Right ventricle myocardium inferior (tissue), 1 donor: ENCODE measurements at places on chromosomes 4 and X.

- DNase-seq = no peak
Measured at GRCh38 chr4:152063621-152064240, 302.9 kb upstream of the GATB start.

DNA sequence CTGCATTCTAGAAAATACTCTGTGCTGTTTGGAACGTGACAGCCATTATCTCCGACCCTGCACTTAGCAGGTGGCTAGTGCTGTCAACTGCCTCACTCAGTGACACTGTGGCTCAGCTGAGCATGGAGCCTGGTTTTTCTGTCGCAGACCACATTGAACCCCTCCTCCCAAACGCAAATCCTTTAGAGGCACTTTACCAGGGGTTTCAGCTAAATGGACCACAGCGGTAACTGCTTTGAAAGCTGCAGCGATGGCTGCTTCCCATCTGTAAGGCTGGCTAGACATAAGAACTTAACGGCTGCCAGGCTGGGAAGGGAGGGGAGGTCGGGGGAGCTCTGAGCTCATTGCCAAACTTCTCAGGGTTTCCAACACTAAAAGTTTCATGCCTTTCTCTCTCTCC lies 8.1 kb downstream of the SLC34A2 start:
- DNase-seq = no peak

DNA sequence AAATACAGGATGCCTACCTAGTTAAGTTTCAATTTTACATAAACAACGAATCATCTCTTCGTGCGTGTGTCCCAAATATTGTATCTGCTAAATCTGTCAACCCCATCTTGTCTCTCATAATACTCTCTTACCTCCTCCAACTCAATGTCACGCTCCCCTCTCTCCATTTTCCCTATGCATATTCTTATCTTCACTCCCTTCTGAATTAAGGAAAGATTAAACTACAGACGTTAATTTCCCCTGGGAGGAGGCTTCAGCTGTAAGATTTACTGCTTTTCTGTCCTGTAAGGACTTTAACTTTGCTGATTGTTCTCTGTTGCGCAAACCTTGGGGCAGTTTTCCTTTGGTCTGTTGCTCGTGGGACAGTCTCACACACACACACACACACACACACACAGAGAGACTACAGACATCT lies 455 bp upstream of the ABCB7 start:
- no peak for DNase-seq

DNA sequence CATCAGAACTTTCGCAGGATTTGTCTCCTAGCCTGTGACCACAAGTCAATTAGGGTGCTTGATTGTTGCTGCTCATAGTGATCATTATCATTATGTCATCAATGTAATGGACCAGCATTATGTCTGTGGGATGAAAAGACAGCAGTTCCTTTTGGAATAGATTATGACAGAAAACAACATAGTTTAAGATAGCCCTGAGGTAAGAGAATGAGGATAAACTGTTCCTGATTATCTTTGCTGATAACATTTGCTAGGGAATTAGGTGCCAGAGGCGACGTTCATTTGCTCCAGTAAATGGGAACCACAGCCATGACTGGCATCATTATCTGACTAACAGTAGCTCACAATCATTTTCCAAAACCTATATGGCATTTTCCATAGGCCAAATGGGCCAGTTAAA lies 12.7 kb upstream of the THOC2 start:
- no peak for DNase-seq

DNA sequence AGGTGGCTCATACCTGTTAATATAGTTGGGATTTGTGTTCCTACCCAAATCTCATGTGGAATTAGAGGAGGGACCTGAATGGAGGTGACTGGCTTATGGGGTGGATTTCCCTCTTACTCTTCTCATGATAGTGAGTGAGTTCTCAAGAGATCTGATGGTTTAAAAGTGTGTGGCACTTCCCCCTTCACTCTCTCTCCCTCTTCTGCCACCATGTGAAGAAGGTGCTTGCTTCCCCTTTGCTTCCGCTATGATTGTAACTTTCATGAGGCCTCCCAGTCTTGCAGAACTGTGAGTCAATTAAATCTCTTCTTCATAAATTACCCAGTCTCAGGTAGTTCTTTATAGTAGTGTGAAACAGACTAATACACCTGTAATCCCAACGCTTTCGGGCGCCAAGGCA lies 28.3 kb upstream of the WDR19 start:
- no peak for DNase-seq

DNA sequence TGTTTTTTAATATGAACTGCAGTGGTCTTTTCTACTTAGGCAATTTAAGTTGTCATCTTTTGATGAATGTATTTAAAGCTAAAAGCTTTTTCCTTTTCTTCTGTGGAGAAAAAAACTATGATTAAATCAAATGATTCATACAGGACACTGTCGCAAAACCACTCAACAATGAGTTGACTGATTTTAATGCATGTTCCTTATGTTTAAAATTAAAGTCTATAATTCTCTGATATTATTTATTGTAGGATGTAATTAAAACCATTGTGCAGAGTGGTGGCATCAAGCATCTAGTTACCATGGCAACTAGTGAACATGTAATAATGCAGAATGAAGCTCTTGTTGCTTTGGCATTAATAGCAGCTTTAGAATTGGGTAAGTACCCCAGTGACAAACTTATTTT lies 172.5 kb downstream of the RAP1GDS1 start:
- no peak for DNase-seq

DNA sequence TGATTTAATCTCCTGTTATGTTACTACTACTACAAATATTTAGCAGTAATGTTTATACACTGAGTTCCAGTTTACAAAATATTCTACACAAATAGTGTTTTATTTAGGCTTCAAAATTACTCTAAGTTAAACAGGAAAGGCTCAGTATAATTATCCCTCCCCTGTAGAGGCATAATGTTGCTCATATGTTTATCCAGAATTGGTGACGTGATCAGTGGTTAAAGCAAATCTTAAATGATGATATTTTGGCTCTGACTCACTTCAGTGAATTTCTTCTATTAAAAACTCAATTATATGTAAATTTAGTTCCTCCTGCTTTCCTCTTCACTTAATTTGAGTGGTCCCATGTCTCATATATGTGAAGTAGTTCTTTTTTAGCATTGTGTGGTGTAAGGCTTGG lies 438.5 kb downstream of the ADGRL3 start:
- no peak for DNase-seq

- DNase-seq = no peak
Measured at GRCh38 chr4:40865696-40866095, 115.9 kb downstream of the NSUN7 start.

DNA sequence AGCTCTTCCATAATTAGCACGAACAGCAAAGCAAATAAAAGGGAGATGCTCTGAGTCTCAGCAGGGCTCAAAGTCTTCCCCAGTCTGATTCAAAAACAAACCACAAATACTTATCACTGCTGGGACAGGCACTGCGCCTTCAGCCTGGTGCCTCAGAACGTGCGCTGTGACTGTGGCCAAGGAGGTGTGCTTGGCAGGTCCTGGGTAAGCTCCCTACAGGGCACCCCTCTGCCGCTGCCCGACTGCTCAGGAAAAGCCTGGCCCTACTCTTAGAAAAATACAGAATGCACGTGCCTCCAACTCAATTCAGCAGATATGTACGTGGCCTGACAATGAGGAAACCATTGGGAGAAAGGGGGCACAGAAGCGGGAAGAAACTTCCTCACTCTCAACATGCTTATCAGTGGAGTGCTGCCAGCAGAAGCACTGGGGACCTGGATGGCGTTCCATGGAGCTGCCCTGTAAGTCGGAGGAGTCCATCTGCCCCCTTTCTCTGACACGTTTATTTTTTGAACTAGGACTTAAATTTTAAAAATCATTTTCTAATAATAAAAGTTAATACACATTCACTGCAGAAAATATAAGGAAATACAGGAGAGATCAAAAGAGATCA lies 86.8 kb downstream of the GATB start:
- DNase-seq = no peak

DNA sequence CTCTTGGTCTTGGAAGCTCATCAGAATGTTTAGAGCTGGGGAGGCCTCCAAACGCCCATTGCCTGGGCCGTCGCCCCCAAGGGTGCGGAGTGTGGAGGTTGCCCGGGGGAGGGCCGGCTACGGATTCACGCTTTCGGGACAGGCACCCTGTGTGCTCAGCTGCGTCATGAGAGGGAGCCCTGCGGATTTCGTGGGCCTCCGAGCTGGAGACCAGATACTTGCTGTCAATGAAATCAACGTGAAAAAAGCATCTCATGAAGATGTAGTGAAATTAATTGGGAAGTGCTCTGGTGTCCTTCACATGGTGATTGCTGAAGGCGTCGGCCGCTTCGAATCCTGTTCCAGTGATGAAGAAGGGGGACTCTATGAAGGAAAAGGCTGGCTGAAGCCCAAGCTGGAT lies 23.3 kb downstream of the RGS12 start:
- no peak for DNase-seq

GRCh38 chr4:186919340-186919739 lies 195.7 kb upstream of the FAT1 start:
- DNase-seq = no peak

DNA sequence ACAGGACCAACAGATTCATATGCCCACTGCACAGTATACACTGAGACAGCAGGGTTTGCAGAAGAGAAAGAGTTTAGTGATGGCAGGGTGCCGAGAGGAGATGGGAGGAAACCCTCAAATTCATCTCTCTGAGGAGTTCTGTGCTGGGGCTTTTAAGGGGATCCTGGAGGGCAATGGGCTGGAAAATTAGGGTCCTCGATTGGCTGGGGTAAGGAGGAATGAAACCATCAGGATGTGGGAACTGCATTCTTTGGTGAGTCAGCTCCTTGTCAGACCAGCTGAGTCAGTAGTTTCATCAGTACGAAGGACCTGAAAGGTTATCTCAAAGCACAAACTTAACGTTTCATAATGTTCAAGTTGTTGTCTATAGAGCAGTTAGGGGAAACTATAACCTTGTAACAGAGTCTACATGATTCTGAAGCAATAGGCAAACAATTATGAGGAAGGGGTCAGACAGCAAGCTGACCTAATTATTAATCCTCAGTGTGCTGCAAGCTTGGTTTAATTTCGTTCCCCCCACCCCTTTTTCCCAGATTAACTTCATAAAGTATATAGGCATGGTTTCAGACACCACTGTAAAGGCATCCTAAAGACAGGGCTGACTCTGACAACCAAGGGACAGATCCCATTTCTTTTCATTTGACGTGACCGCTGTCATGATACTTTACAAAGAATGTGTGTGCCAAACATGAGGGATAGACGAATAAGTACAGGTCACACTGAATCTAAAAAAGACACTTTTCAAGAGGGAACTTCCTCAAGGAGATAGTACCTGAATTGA lies 1.5 kb upstream of the MSMO1 start:
- no peak for DNase-seq

DNA sequence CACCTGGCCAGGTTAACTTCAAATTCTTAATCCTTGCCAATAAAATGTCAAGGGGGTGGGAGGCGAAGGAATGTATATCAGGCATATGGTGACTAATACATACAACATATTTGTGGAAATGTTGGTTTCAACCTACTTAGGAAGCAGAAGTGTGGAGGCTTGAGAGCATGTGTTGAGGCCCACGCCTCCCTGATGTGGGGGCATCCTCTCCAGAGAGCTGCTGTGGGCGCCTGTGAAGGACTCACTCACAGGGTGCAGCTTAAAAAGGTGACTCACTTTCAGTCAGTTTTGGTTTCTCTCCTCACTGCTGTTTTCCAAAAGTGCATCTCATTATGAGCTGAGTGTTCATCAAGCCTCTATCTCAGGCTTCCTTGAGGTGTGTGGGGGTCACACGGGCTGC lies 27.5 kb downstream of the LNX1 start:
- no peak for DNase-seq

DNA sequence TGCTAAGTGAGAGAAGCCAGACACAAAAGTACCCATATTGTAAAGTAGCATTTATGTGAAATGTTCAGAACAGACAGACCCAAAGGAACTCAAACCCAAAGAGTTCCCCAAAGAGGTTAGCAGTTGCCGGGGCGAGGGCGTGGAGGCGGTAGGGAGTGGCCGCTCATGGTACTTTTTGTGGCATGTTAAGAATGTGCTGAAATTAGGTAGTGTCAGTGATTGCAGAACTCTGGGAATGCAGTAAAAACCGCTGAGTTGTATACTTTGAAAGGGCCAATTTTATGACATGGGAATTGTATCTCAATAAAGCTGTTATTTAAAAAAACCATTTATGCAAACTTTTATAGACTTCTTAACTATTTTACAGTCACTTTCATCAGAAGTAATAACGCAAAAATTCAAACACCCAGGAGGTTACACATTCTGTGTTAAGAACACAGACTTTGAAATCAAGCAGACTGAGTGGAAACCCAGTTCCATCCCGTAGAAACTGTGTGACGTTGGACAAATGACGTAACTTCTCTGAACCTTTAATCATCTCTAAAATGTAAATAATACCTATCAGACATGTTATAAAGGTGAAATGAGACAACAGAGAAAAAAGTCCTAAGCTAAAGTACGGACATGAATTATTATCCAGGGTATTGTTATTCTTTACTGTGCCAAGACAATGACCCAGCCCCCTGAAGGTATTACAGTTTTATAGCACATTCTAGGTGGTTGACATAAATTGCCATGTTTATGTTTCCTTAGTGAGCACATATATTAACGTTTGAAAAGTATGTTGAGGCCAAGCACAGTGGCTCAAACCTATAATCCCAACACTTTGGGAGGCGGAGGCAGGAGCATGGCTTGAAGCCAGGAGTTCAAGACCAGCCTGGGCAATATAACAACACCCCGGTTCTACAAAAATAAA lies 19.7 kb downstream of the ZFP42 start:
- DNase-seq = no peak

- no peak for DNase-seq
Measured at GRCh38 chr4:111718763-111719559, 426.3 kb upstream of the FAM241A start.

DNA sequence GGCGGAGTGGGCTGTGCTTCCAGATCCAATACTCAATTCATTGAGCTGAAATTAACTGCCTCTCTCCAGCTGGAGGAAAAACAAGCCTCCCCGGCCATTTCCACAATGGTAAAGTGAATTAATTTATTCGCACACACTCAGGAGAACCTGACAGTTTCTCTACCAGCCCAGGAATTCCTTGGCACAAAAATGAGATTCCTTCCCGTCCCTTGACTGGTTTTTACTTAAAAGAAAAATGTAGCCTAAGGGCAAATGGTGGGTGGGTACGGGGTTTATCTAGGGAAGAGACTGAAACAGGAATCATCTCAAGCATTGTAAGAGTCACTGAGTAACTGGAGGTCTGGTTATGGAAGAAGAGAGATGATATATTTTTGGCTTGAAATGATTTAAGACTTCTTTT lies 102.7 kb downstream of the VCX3A start:
- no peak for DNase-seq

DNA sequence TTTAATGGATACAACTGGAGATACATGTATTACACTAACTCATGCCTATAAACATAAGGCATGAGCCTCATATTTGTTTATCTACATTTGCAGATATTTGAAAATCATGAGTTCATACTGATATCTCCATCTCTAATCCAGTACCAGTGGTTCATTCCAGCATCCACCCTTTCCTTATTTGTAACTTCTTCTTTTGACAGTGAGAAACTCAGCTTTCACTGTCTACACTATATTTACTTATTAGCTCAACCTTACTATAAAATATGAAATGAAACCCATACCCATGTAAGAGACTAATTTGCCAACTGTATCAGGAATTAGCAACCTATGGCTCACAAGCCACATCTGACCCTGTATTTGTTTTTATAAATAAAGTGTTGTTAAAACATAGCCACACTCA lies 161.9 kb upstream of the GPRIN3 start:
- no peak for DNase-seq

GRCh38 chr4:70915036-70915815 lies 13.1 kb downstream of the MOB1B start:
- DNase-seq = no peak
